Panc1 (cell line): ENCODE measurements at places on chromosomes 12 and 14. TPM values are rescaled to one million over a fixed set of nuclear protein-coding genes. Genes with fewer than 3 reads are reported as not detected.

DNA sequence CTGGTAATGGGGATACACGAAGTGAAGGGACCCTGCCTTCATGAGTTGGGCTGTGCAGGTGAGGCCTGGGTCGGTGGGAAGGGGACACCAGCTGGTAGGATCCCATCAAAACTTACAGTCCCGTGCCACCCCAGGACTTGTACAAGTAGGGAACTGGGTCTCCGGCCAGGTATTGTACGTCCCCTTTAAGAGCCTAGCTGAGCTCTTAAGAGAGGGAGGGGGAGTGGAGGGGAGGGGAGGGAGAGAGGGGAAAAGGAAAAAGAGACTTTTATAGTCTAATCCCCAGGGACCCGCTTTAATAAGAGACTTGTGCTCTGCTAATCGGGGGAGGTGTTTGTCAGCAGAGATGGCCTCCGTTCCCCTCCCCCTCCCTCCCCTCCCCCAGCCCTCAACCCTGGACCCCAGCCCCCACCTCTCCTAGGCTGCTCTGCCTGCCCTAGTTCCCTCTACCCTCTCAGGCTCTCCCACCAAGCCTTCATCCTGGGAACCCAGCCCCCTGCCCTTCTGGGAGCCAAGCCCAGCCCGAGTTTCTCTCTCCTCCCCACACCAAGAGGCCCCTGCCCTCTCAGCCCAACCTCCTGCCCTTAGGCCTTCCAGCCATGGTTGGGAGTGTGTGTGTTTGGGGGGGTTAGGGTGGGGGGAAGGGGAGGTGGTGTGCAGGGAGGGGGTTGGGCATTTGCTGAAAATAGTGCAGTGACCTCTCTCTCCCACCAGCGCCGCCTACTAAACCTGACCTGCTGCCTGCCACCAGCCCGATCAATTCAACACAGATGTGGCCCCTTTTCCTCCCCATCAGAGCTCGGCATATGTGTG, 2.6 kb downstream of the GDF11 start:
- no peak for DNase-seq

GRCh38 chr12:64501486-64501885, 49.6 kb downstream of the TBK1 start:
- no peak for DNase-seq

- no peak for DNase-seq
These were observed 1.8 kb downstream of the TM7SF3 start for GRCh38 chr12:27012239-27012981.

DNA sequence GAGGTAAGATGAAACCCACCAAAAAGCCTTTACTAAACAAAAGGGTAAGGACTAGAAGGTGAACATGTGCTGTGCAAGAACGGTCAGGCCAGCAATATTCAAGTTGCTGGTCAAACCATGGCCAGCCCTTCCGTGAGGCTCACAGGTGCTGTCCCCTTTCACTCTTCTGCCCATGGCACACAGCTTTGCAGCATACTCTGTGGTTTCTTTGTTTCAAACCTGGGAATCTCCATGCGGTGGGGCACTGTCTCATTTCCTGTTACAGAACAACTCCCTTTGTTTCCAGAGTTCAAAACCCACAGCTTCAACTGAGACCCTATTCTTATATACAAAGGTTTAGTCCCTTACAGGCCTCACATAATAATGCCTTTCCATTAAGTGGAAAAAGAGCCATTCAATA, 1.7 kb upstream of the OVCH1 start:
- no peak for DNase-seq

DNA sequence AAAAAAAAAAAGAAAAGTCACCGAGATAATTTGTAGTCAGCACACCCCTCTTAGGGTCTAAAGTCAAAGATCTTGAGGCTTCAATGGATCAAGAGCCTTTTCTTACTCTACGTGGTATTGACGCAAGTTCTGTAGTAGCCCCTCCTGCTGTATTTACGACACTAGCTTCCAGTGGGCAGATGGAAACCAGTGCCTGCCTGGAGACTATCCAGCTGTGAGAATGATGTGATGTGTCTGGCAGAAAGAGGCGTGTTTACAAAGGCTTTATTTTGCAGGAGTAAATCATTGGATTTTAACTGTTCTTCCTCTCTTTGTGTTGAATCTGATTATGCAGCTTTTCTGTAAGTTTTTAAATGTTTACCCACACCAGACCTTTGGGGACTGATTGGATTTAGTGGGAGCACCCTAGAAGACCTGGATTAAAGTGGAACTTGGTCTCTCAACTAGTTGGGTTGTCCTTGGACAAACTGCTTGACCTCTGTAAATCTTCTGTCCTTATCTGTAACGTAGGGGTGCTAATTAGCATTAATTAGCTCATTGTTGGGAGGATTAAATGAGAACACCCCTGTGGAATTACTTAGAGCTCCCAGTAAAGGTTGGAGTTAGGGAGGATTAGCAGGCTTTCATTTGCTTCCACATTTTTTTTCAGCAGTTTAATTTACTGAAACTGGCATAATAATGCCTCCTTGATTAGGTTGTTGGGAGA, 72.4 kb downstream of the RASSF3 start:
- DNase-seq: no peak

Gene LTBR
- 3.1 TPM for total RNA-seq

DNA sequence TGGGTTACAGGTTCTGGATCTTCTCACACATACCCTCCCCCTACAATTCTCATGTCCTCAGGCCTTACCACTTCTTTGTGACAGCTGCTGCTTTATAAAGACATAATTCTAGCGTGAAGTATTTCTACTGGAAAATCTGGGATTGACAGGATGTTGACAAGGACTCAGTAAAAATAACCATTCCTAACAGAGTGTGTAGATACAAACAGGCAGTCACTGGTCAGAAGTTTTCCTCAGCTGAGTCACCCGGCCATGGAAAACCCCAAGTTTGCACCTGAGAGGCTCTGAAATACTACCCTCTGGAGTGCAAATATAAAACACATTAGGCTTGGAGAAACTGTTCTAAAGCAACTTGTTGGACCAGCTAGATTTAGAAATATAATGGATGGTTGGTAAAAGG, 54.4 kb downstream of the SPPL3 start:
- DNase-seq: peak; percentile 25

Gene CLMN
- 34.9 TPM for total RNA-seq
